Suprapubic skin (tissue), 4 donors: ENCODE measurements at places on chromosomes 3 and 15.

DNA sequence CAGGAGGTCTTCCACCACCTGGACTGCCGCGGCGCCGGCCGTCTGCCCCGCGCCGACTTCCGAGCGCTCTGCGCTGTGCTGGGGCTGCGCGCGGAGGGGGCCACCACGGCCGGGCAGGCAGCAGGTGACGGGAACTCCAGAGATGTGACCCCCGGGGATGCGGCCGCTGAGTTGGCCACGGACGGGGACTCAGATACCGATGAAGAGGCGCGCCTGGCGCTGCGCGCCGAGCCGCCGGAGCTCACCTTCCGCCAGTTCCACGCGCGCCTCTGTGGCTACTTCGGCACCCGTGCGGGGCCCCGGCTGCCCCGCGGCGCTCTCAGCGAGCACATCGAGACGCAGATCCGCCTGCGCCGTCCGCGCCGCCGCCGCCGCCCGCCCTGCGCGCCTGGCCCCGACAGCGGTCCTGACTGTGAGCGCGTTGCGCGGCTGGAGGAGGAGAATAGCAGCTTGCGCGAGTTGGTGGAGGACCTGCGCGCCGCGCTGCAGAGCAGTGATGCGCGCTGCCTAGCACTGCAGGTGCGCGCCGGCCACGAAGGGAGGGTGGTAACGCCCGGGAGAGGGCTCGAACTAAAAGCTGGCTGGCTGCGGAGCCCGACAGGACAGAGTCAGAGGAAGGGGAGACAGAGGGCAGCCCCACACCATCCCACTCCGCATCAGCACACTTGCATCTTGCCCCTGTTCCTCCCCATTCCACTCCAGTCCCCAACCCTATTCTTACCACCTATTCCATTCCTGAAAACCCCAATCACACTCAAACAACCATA lies 885 bp downstream of the EFCC1 start:
- no peak for DNase-seq

GRCh38 chr3:5181469-5182141 lies 5.9 kb upstream of the EDEM1 start:
- no peak for DNase-seq

- DNase-seq = no peak
These were observed 129.0 kb upstream of the PRICKLE2 start for GRCh38 chr3:64354221-64354620.

DNA sequence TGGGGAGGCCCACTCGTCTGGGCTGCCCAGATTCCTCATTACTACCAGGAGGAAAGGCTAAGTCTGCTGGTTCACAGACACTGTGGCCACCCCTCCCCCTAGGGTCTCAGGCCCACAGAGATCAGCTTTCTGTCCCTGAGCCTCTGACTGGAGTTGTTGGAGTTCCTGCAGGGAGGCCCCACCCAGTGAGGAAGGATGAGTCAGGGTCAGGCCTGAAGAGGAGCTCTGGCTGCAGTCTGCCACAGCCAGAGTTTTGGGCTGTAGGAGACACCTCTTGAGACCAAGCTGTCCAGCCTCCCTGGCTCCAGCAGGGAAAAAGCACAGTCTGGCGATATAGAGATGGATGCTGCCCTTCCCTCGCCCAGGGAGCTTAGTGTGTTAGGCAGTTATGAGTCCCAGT lies 720.9 kb upstream of the SEMA6D start:
- no peak for DNase-seq

GRCh38 chr15:51782357-51782896 lies 31.0 kb downstream of the TMOD2 start:
- DNase-seq = no peak

DNA sequence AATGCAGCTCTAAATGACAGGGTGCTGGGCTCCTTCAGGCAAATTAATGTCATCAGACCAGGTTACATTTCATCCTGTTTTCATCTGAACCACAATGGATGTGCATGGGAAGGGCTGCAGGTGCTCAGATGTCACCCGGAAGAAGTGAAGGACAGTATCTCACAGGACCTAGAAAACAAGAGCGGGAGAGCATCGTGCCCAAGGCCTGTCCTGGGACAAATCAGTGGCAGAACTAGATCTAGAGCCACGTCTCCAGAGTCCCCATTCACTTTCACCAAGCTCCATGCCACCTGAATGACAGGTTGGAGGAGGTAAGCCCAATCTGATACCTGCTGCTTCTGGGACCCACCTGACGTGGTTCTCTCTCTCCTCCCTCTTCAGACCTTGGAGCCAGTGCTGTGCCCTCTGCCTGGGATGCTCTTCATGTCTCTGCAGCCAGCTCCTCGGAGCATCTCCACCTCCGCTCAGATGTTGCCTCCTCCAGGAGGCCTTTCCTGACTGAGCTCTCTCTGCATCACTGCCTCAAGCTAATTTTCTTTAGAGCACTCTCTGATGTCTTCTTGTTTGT lies 77.3 kb downstream of the CPN2 start:
- DNase-seq = peak; percentile 32

DNA sequence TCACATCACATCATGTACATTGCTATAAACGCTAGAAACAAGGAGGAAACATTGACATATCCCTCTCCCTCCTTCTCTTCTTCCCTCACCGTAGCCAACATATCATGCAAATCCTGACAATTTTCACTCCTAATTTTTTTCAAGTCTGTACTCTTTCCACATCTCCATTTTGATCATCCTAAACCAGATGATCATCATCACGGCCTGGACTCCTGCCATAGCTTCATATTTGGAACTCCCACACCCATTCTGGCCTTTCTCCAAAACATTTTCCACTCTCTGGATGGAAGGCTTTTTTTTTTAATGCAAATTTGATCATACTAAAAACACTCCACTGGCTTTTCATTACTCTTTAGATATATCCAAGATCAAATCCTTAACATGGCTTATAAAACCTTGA lies 248.0 kb upstream of the CNTN3 start:
- DNase-seq = no peak

- no peak for DNase-seq
These were observed 69.7 kb downstream of the CD47 start for GRCh38 chr3:108021131-108021530.

DNA sequence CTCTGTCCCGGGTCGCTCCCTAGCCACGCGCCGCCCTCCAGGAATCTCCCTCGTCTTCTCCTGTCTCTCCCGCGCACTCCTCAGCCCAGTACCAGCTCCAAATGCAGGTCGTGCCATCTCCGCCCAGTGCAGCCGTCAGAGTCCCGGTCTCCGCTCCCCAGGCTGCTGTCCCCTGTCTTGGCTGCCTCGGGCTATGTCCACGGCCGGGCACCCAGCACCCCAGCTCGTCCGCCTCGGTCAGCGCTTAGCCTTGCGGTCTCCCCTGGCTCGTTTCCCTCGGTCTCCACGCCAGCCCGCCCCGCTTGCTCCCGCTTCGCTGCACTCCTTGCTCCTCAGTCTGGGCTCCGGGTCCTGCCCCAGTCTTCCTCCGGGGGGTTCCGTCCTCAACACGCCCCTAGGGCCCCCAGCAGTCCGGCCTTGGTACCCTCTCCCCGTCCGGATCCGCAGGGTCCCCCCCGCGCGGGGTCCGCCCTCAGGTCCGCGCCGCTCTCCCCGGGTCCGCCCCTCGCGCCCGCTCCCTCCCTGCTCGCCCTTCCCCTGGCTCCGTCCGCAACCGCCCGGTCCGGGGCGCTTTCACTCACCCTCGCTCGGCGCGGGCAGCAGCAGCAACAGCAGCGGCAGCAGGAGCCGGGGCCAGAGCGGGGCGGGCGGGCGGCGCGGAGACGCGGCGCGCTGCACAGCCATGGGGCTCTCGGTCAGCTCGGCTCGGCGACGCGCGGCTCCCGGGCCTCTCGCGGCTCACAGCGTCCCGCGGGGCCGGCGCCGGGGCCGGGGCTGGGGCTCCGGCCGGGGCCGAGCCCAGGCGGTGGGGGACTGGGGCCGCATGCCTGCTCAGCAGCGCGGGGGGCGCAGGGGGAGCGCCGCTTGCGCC lies 462 bp downstream of the IGDCC3 start:
- DNase-seq = no peak

GRCh38 chr3:186983659-186984058 lies 53.3 kb downstream of the ST6GAL1 start:
- DNase-seq = no peak
